ENCODE measurements at places on chromosomes 13 and 19.

- peaks cover 9% of the 10 kb centered on the region for H3K4me1 ChIP-seq
- no peaks in the 10 kb centered on the region for H3K27me3 ChIP-seq
- no peak overlapping the region for H3K4me3 ChIP-seq
- DNase-seq = no peak
- peak overlapping the region; percentile 21 for H3K27ac ChIP-seq
Observed at GRCh38 chr13:65453982-65454381, 1776.2 kb downstream of the PCDH9 start.

GRCh38 chr13:59368693-59369092, 795.0 kb downstream of the DIAPH3 start:
- H3K27ac ChIP-seq = peak overlapping the region; percentile 64
- DNase-seq = no peak
- H3K4me1 ChIP-seq = peaks cover 14% of the 10 kb centered on the region
- peaks cover 2% of the 10 kb centered on the region for H3K36me3 ChIP-seq
- no peaks in the 10 kb centered on the region for H3K27me3 ChIP-seq
- H3K4me3 ChIP-seq = no peak overlapping the region

- no peaks in the 10 kb centered on the region for H3K4me1 ChIP-seq
- H3K27me3 ChIP-seq = peaks cover 12% of the 10 kb centered on the region
- no peak overlapping the region for H3K27ac ChIP-seq
- H3K36me3 ChIP-seq = no peaks in the 10 kb centered on the region
- no peak for DNase-seq
Observed at GRCh38 chr19:49939721-49940481, 10.6 kb upstream of the NUP62 start.

DNA sequence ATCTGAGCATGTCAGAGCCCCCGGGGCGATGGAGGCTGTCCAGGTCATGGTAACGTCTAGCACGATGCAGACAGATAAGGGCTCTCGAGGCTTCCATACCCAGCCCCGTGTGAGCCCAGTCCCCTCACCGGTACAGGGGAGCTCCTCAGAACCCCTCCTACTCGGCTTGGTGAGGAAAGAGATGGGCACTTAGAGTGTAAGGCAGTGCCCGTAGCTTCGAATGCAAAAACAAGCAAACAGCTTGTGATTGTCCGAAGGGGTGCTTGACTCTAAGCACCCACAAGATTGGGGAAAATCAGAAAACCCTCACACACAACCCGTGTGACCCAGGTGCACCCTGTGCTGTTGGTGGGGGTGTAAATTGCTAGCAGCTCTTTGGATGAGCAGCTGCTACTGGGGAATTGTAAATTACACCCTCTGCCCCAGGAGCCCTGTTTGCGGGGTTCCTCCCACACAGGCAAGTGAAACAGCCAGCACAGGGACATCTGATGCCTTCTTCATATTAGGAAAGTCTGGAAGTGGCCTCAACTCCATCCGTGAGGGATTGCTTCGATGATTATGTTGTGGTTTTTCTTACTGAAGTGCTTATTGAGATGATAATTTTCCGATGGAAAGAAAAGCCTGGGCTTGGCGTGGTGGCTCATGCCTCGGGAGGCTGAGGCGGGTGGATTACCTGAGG, 918 bp upstream of the PSPN start:
- DNase-seq = no peak
- peaks cover 29% of the 10 kb centered on the region for H3K36me3 ChIP-seq
- H3K27me3 ChIP-seq = no peaks in the 10 kb centered on the region
- H3K4me3 ChIP-seq = no peak overlapping the region

DNA sequence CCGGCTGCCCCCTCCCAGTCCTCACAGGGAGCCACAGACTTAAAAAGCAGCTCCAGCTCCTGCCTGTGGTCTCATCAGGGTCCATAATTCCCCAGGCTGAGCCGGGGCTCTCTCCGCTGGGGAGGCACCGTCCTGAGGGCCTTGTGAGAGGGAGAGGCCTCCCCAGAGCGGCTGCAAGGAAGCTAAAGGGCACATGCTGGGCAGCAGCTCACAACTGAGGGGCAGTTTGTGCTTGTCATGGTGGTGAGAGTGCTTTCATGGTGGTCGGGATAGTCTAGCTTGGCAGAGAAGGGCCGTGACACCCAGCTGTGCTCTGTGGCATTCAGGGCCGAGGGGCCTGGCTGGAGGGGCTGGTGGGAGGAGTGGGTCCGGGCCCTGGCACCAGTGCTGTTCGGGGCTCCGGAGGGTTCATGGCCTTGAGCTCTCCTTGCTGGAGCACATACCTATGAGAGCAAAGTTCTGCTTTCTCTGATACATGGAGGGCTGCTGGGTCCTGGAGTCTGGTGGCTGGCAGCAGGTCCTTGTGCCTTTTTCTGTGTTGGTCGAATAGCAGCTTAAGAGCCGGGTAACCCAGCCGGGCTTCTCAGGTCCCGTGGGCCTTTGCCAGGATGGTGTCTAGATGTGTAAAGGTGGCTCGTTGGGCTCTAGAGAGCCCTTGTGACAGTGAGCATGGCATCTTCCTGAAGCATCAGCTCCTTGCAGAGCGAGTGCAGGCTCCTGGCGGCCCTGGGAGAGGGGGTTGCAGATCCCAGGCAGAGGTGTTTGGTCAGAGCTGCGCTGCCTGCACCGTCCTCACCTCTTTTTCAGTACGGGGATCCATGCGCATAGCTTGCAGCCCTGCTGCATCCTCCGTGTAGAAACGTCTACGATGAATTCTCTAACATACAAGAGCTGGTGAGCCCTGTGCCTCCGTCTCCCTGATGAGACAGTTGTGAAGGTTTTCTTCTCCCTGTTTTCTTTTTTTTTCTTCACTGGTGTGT, 8.8 kb downstream of the UPF1 start:
- H3K36me3 ChIP-seq = peaks cover 5% of the 10 kb centered on the region
- peaks cover 17% of the 10 kb centered on the region for H3K4me1 ChIP-seq
- no peaks in the 10 kb centered on the region for H3K27me3 ChIP-seq
- no peak overlapping the region for H3K4me3 ChIP-seq
- H3K27ac ChIP-seq = peak overlapping the region; percentile 31
- no peak for DNase-seq

GRCh38 chr13:101714195-101714594, 261.7 kb downstream of the ITGBL1 start:
- H3K4me3 ChIP-seq = no peak overlapping the region
- no peak overlapping the region for H3K27ac ChIP-seq
- no peaks in the 10 kb centered on the region for H3K4me1 ChIP-seq
- H3K27me3 ChIP-seq = peaks cover 7% of the 10 kb centered on the region

DNA sequence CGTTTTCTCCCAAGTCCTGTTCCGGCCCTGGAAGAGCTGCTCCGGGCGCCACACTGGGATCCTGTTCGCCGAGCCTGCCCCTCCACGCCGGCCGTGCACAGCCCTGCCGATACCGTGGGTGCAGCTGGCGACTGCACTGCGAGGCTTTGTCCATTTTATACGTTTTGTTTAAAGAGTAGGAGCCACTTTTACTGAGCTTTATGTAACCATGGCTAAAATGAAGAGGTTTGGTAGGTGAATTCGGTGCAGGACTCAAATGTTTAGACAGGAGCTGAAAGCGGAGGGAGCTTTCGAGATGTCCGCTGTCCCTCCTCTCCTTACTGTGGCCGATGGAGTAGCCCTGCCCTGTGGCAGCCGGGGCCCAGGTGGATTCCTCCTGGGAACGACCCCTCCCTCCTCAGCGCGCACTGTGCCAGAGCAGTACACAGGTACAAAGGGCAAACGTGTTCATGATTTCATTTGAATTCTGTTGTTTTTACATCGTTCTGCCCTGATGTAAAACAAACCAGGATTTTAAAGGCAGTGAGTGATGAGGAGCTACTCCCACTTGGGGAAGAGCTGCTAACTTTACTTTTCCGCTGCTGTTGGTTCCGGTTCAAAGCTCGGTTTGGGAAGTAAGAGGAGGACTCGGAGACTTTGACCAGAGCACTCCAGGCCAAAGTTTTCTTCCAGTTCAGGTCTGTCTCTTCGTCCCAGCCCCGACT, 1.7 kb downstream of the COL4A2 start:
- no peaks in the 10 kb centered on the region for H3K27me3 ChIP-seq
- peak overlapping the region; percentile 91 for H3K4me3 ChIP-seq
- DNase-seq = peak; percentile 52
- H3K36me3 ChIP-seq = peaks cover 5% of the 10 kb centered on the region
- peaks cover 56% of the 10 kb centered on the region for H3K4me1 ChIP-seq

DNA sequence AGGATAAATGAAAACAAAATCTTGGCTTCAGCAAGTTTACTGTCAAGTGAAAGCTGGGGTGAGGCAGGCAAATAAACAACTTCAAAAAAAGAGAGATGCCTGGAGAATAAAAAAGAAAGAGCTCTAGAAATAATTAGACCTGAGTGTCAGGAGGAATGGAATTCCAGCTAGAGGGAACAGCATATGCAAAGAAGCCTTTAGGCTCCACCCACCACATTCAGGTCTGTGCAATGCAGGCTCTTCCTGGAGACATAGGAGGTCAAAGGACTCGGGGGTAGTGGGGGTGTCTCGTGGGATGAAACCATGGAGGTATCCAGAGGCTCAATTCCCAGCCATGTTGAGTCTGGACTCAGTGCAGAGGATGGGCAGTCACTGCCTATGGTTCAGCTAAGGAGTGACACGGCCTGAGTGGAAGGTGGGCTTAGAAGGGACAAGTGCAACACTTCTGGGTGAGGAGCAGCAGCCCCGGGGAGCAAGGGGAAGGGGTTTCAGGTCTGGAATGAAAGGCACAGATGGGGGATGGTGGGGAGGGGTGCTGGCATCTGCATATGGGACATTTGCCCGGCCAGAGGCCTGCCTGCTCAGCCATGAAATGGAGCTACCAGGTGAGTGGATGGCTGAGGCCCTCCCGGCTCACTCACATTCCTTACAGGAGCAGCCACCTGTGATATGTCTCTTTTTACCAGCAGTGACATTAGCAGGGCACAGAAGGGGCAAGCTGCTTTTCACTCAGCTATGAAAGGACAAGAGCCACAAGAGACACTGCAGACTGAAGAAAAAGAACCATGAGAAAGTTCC, 12.3 kb downstream of the LATS2 start:
- H3K4me3 ChIP-seq = no peak overlapping the region
- peaks cover 11% of the 10 kb centered on the region for H3K36me3 ChIP-seq
- H3K4me1 ChIP-seq = peaks cover 8% of the 10 kb centered on the region
- H3K27ac ChIP-seq = no peak overlapping the region
- no peaks in the 10 kb centered on the region for H3K27me3 ChIP-seq
- DNase-seq = no peak

GRCh38 chr13:94419925-94420305, 59.6 kb downstream of the DCT start:
- H3K27ac ChIP-seq = no peak overlapping the region
- H3K27me3 ChIP-seq = no peaks in the 10 kb centered on the region
- no peak for DNase-seq
- no peak overlapping the region for H3K4me3 ChIP-seq
- peaks cover 6% of the 10 kb centered on the region for H3K36me3 ChIP-seq

DNA sequence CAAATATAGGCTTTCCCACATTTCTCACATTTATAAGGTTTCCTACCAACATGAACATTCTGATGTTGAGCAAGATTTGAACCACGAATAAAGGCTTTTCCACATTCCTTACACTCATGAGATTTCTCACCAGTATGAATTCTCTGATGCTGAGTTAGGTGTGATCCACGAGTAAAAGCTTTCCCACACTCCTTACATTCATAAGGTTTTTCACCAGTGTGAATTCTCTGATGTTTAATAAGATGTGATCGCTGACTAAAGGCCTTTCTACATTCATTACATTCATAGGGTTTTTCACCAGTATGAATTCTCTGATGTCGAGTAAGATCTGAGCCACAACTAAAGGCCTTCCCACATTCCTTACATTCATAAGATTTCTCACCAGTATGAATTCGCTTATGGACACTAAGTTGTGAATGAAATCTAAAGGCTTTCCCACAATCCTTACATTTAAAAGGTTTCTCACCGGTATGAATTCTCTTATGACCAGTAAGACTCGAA, 19.0 kb downstream of the ZNF790 start:
- no peak overlapping the region for H3K27ac ChIP-seq
- peaks cover 84% of the 10 kb centered on the region for H3K36me3 ChIP-seq
- DNase-seq = no peak
- no peaks in the 10 kb centered on the region for H3K4me1 ChIP-seq
- no peaks in the 10 kb centered on the region for H3K27me3 ChIP-seq

GRCh38 chr19:54137699-54138488, at the start of gene CNOT3:
Gene CNOT3 (plus strand): TSS chr19:54137762. CDS start chr19:54142979, 5,217 bp downstream.
- peaks cover 4% of the 10 kb centered on the region for H3K36me3 ChIP-seq
- peaks cover 8% of the 10 kb centered on the region for H3K27me3 ChIP-seq
- peak within 1 kb of the TSS; percentile 90 for H3K4me3 ChIP-seq
- no peak for DNase-seq
- H3K27ac ChIP-seq = peak within 1 kb of the TSS; percentile 97

DNA sequence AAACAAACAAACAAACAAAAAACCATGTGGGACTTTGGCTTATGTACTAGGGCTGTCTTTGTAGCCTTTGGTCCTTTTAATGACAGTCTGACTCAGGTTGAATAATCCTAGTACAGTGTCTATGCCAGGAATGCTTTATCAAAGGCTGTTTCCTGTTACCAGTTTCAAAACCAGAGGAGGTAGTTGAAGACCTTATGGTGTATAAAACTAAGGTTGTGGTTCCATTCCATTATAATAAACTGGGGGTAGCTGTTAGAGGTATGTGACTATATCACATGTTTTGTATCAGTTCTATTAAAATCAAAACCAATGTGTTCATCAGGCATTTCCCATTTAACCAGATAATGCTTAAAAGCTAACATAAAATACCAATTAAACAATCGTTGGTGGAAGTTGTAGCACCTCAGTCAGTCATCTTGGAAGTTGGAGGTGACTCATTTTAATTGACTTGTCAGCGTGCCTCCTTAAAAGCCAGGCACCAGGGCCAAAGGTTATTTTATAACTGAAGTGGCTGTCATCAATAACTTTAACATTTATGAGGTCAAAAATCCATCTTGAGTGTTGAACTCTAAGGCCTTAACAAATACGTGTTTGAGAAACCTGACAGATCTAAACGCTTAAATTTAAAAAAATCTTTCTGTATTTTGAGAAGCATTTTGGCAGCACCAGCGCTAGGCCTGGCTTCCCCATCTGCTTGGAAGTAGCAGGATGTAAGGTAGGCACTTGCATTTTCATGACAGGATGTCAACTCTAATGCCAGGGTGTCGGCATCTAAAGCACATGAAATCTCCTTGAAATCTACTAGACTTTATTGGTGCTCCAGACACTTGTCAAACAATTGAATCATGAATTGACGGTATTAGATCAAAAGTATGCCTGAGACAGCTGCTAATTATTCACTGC, 162.5 kb downstream of the LMO7 start:
- no peak overlapping the region for H3K27ac ChIP-seq
- no peaks in the 10 kb centered on the region for H3K27me3 ChIP-seq
- DNase-seq = no peak

- no peak for DNase-seq
- peaks cover 5% of the 10 kb centered on the region for H3K36me3 ChIP-seq
- no peak overlapping the region for H3K4me3 ChIP-seq
- peak overlapping the region; percentile 66 for H3K27ac ChIP-seq
- H3K27me3 ChIP-seq = no peaks in the 10 kb centered on the region
- H3K4me1 ChIP-seq = peaks cover 25% of the 10 kb centered on the region
Observed at GRCh38 chr19:15126131-15126910, 19.1 kb downstream of the SYDE1 start.

All from mesothelial cell of epicardium (in vitro differentiated cells).